ENCODE measurements at places on chromosomes 1 and 21.

DNA sequence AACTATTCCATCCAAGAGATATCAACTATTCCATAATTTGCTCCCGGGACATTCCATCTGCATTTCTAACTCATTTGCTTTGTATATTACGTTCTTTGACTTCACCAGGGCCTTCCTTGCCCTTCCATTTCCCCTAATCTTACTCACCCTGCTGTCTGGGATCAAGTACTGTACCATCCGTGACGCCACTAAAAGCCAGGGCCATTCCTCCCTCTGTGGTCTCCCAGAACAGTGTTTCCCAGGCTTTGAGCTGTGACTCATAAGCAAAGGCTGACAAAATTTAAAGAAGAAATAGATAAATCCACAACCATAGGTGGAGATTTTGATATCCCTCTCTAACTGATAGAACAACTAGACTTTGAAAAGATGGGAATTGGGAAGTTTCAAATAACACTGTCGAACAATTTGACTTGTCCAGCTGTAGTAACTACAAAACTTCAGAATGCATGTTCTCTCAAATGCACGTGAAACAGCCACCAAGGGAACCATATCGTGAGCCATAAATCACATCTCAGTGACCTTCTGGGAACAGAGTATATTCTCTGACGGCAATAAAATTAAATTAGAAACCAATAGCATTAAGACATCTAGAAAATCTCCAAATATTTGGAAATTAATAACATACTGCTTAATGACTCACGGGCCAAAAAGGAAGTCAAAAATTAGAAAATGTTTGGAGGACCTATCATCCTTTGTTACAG, 501.0 kb downstream of the SETD4 start:
- DNase-seq = peak; percentile 56

DNA sequence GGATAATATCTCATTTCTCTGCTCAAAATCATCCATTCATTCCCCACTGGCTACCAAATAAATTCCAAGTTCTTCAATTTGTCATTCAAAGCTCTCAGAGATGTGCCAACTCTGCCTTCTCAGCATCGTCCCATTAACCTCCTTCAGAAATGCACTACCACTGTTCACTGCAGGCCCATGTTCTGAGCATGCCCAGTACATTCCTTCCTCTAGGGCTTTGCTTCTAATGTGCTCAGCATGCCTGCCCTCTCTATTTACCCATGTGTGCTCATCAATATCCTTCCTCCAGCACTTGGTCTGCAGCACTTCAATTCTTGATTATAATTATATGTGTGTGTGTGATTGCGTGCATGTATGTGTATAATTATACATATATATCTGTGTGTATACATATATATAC, 36.1 kb upstream of the RGS8 start:
- no peak for DNase-seq

DNA sequence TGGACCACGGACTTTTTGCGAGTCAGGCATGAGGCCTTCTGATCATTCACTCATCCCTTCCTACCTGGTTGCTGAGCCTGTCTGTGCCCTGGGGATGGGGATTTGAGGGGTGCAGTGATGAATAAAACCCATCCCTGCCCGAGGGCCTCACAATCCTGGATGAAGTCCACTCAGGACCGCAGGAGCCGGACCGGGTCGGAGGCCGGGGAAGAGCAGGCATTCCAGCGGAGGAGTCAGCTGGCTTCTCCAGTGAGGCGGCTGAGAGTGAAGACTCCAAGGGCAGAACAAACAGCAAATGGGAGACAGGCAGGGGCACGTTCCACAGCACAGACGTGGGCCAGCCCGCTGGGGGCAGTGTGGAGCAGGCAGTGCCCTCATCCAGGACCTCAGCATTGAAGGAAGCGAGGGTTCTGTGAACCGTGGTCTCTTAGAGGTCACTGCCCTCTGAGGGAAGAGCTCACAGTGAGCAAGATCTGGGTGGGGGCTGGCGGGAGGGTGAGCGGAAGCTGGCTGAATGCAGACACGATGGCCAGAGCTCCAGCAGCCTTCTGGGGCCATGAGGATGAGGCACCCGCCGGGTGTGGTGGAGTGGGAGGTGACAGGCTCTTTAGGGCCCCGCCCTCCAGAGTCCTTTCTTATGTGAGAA, 10.9 kb upstream of the LRRC3 start:
- no peak for DNase-seq

DNA sequence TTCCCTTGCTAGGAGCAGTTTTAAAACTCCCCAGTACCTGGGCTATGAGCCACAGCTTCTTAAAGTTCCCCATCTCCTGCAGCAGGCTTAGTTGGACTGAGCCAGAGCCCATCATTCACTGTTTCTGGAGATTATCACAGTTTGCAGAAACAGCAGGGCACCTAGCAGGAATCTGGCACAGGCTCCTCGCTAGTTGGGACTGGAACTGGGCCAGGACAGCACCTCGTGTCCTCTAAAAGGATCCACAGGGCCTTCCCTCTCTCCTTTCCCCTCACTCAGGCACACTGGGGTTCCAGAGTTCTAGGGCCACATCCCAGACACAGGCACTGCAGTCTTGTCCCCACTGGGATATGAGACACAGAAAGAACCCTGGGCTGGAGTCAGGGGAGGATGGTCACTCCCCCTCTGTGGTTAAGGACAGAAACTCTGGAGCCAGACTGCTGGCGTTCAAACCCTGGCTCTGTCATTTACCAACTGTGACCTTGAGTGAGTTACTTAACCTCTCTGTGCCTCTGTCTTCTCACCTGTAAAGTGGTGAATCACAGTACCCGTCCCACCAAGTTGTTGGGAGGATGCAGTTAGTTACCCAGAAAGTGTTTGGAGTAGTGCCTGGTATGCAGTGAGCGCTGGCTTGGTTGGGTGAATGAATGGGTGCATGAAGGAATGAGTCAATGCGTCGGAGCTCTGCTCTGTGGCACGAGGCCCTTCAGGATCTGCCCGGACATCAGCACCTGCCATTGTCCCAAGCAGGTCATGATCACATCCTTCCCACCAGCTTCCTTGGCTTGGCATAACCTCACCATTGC, 18.8 kb upstream of the ECE1 start:
- DNase-seq = no peak

DNA sequence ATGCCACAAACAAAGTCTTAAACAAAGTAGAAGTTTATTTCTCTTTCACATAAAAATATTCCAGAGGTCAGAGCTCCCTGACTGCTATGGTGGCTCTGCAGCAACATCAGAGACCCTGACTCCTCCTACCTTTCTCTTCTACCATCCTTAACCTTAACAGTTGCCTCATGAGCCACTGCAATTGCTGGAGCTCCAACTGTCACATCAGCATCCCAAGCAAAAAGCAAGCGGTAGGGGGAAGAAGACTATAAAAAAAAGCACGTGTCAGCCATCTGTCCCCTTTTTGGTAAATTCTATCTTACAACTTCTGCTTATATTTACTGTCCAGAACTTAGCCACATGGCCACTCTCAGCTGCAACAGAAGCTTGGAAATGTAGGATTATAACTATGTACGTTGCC, 21.8 kb upstream of the H6PD start:
- no peak for DNase-seq

- DNase-seq = peak; percentile 93
These were observed 8.3 kb downstream of the MCOLN2 start for GRCh38 chr1:84988588-84988987.

DNA sequence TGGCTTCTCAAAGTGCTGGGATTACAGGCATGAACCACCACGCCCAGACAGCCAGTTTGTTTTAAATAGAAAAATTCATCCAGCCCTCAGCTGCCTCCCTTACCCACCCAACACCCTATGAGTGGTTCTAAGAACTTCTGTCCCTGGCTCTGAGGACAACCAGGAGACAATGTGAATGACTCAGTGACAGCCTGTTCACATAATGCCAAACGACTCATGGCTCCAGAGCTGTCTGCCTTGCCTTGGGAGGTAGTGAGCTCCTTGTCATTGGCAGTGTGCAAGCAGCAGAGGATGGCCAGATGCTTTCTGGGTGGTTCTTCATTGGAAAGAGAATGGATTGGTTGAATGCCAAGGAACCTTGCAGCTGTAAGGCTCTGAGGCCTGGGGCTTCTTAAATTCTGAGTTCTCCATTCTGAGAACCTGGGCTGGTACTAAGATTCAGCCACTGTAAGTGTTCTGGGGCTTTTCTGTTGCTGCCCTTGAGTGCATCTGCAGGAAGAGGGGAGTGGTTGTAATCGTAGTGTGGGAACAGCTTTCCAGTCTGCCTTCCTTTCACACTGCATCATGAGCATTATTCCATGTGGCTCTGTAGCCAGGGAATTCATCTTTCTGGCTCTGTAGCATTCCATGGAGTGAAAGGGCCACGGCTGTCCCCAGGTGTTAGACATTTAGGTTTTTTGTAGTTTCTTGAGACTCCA, 5.8 kb downstream of the SERINC2 start:
- peak; percentile 71 for DNase-seq

DNA sequence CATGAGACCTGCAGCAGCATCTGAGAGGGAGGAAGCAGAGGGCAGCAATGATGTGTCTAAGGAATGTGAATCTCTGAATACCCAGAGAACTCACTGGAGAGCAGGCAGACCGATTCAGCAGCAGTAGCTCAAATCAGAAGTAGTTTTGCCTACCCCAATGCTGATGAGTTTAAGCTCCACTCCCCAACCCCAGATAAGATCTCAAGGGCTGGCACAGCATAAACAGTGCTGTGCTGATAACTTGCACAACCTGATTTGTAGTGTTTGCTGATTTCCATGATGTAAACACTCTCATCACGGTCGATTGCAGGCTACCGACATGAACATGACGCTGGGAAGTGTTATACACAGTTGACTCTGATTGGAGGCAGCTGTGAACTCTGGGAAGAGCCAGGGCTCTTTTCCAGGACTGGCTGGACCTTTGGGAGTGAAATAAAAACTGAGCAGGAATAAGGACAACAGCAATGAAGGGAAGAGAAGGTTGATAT, 11.2 kb upstream of the HMGCS2 start:
- no peak for DNase-seq

DNA sequence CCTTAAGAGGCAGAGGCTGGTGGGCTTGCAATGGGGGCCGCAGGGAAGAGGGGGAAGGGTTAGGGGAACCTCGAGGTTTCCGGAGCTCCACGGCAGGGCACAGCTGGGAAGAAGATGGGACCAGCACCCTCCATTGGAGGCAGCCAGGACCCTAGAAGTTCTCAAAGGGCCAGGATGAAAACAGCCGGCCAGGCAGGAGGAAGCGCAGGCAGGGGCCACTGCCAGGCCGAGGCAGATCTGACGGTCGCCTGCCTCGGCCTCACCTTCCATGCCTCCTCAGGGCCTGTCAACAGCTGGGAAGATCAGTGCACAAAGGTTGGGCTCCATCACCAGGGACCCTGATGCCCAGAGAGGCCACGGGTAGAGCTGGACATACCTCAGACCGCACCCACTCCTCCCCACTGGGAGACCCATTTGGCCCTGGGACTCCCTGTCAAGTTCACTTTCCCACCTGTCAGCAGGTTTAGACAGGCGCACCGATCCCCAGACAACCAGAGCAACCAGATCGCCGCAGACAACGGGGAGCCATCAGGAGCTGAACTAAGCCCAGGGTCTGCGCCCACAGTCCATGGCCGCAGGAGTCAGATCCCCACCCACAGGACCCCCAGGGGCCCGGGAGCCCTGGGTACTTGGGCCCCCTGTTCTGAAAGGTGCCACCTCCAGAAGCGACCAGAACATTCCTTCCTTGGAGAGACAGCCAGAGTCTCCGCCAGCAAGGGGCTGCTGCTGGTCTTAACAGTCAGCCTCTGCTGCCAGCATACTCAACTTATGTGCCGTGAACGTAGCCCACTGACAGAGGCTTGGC, 2.2 kb downstream of the SLC19A1 start:
- DNase-seq = no peak

DNA sequence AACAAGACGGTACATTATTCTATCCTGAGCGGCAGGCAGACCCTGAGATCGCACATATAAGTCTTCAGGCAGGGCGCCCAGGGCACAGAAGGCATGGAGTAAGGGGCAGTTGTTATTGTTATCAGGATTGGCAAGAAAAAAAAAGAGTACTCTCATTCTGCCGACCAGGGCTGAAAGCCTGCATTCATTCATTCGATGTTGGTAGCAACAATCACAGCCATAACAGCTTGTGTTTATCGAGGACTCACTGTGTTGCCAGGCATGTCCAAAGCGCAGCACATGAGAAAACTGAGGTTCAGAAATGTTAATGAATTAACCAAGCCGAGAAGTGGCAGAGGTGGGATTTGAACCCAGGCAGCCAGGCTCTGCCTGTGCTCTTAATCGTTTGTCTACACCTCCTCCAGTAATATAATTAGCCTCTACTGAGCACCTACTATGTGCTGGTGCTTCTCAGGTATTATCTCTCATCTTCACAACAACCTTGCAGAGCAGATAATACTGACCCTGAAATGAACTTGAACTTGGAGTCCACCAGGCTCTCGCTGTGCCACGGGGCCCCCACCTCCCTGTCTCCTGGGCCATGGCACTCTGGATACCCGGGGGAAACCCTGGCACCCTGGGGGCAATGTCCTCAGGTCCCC, 56.2 kb downstream of the TAS1R2 start:
- no peak for DNase-seq

DNA sequence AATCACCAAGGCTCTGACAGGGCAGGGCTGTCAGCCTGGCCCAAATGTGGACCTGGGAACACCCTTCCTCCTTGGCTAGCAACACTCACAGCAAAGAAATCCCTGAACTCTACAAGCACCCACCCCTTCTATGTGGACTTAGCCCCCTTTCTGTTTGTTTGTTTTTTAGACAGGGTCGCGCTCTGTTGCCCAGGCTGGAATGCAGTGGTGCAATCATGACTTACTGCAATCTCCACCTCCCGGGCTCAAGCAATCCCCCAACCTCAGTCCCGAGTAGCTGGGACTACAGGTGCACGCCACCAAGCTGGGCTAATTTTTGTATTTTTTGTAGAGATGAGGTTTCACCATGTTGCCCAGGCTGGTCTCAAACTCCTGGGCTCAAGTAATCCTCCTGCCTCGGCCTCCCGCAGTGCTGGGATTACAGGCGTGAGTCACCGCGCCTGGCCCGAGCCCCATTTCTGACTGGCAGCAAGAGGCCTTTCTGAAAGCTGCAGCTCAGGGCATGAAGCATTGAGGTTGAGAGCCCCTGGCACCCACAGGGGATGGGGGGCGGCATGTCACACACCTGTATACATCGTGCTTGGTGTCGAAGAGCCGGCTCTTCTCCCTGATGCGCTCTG, 16.2 kb downstream of the RIPK4 start:
- no peak for DNase-seq

GRCh38 chr1:248627971-248628844, 6.7 kb downstream of the OR2T11 start:
- no peak for DNase-seq

DNA sequence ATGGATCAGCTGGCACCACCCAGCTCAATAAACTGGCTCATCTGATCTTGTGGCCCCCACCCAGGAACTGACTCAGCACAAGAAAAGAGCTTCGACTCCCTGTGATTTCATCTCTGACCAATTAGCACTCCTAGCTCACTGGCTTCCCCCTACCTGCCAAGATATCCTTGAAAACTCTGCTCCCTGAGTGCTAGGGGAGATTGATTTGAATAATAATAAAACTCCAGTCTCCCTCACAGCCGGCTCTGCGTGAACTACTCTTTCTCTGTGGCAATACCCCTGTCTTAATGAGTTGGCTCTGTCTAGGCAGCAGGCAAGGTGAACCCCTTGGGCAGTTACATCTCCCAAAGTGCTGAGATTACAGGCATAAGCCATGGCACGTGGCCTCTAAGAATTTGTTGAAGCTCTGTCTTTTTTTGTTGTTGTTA, 11.8 kb upstream of the RHBDL2 start:
- no peak for DNase-seq

Data from suppressor macrophage treated with lipopolysaccharide for 1 hour (primary cell).